HEK293T (cell line): ENCODE measurements at places on chromosomes 5 and 9.

DNA sequence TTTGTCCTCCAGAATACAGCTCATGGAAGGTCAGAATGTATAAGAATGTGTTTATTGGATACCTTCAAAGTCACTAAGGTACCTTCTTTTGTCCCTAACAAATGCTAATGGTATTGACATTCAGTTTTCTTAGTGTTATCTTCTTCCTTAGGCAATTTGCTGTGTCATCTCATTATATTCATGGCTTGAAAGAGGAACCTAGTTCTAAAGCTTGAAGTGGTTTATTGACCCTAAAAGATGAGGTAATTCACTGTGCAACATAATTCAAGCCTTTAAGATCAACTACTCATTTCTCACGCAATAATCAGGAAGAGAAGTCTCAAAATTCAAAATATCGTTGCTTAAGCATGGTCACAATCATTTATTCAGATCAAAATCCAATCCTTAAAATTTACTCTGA lies 342.7 kb upstream of the RIOK2 start:
- DNase-seq, result no peak

GRCh38 chr5:19739671-19740070 lies 248.3 kb downstream of the CDH18 start:
- DNase-seq, result no peak

DNA sequence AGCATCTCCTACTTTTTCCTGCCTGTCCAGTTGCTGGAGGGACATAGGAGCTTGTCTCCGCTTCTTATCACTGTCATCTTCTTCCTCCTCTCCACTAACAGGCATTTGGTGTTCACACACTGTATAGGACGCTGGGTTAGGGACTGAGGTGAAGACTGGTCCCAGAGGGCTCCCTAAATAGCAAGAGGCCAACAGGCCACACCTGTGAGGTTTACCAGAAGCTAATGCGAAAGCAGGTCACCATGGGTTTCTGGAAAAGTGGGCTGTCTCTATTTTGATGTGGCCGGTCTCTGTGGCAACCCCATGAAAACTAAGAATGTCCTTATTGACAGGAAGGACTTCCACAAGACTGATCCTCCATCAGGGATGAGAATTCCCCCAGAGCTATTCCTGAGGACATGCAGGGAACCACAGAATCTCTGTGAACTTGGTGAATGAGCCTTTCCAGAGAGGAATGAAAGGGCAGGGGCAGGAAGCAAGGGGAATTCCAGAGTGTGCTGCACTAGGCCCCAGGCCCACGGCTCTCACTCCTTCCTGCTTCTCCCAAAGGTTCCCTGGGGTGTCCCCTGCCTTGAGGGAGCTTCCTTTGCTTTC lies 61.7 kb downstream of the DAP start:
- DNase-seq, result no peak

DNA sequence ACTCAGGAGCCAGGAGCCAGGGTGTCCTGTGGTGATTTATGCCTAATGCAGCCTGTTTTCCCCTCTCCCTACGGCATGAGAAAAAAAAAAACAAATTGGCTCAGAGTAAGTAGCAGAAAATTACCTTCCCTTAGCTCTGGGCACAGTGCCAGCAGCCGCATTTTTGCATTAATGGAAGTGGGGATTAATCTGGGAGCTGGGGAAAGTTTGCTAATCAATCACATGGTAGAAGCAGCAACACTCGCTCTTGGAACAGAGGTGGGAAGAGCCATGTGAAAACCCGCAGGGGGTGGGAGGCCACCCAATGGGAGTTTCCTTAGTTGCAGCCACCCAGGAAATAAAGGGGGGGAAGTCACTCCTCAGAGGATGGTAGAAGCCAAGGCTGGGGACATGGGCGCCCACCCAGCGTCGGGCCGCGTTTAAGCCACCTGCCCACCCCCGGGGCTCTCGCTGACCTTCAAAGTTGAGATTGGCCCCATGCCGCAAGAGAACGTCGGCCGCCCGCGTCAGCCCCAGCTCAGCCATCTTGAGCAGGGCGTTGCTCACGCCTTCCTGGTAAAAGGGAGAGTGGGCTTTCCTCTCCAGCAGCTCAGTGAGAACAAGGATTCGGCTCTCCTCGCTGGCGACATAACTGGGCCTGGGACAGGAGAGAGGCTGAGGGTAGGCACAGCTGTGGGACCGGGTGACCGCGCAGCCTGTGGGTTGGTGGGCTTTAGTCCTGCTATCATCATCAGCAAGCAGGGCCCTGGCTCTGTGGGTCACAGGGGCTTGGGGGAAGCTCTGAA lies 1.7 kb downstream of the ASB6 start:
- DNase-seq, result no peak

GRCh38 chr9:121927081-121927480 lies 166.0 kb downstream of the TTLL11 start:
- DNase-seq, result no peak

GRCh38 chr9:68762570-68762969 lies 57.5 kb downstream of the PIP5K1B start:
- DNase-seq, result no peak

DNA sequence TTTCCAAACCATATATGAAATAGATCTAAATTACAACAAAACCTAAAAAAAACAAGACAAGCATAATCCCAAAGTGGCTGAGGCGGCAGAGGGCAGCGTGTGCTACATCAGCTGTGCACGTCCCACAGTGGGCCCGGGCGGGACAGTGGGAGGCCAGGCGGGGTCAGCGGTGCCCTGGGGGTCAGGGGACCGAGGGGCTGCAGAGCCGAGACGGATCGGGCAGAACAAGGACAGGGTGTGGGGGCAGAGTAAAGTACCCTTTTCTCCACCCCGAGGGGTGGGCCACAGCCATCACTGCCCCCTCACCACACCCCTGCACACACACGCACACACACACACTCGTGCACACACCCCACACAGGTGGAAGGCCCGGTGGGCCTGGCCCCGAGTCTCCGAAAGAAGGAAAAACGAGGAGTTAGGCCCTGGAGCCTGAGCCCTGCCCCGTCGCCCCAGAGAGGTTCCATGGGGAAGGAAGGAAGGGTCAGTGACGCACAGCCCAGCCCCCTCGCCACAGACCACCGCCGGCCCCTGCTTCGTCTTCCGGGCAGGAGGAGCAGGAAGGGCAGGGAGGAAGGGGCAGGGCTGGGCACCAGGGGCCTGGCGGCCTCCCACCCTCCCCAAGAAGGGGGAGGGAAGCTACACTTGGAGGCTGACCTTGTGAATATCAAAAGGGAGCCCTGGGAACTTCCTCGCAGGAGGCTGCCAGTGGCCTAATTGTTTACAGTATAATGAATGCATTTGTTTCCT lies 49.6 kb upstream of the UBAC1 start:
- no peak for DNase-seq

- no peak for DNase-seq
These were observed 46.6 kb downstream of the SECISBP2 start for GRCh38 chr9:89364666-89365531.

DNA sequence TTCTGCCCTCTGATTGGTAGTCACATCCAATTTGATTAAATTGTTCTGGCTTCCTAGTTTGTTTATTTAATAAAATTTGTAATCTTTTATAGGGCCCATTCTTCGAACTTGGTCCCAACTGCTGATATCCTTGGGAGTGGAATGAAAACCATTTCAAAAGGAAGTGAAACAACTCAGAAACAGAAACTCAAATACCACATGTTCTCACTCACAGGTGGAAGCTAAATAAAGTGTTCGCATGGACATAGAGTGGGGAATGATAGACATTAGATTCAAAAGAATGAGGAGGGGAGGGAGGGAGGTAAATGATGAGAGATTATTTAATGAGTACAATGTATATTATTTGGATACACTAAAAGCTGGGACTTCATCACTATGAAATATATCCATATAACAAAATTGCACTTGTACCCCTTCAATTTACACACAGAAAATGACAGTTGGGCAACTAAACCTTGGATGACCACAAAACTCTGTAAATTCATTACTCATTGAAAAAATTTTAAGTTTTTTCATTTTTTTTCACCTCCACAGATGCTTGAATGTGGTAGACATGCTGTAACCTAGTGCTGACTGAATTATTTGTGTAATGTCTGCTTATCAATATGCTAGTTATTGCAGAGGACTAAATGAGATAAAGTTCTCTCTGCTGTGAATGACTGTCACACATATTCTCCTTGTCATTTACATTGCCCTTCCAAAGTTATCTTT lies 16.0 kb downstream of the ATP10B start:
- DNase-seq, result no peak

GRCh38 chr5:93717162-93717561 lies 24.2 kb downstream of the POU5F2 start:
- no peak for DNase-seq

- no peak for DNase-seq
These were observed 14.6 kb downstream of the SPATA9 start for GRCh38 chr5:95668216-95668615.

- DNase-seq, result peak; percentile 66
These were observed 1.4 kb downstream of the NDUFA8 start for GRCh38 chr9:122158202-122158601.

DNA sequence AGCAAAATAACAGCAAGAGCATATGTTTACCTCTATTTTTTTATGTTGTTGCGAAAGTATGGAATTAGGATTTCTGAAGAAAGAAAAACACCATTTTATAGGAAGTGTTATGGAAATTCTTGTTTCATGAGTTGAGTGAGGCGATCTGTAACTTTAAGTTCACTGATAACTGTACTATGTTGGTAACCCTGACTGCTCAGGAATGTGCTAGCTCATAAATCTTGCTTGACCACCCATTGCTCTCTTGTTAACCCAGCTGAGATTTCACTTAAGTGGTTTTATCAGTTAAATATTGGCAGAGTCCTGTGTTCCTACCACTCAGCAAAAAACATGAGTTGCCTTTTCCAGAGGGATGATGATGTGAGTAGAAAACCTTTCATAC lies 91.1 kb upstream of the STARD4 start:
- DNase-seq, result no peak

GRCh38 chr5:153974131-153974812 lies 64.4 kb downstream of the FAM114A2 start:
- DNase-seq, result peak; percentile 59

DNA sequence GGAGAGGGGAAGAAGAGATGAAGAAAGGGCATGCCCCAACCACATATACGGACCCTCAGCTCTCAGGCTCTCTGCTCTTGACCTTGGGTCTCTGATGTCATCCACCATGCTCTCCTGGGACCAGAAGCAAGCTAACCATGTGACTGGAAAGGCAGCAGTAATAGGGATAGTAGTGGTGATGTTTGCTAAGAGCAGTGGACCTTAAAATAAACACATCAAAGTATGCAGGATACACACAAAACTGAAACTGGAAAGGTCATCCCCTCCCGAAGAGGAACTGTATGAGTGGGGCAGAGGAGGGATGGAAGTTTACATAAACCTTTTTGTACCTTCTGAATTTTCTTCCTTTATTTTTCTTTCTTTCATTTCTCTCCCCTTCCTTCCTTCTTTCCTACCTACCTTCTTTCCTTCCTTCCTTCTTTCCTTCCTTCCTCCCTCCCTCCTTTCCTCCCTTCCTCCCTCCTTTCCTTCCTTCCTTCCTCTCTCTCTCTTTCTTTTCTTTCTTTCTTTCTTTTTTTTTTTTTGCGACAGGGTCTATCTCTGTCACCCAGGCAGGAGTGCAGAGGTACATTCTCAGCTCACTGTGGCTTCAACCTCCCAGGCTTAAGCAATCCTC lies 8.1 kb upstream of the PTPN3 start:
- no peak for DNase-seq

GRCh38 chr9:123026425-123026824 lies 7.0 kb upstream of the GPR21 start:
- no peak for DNase-seq

DNA sequence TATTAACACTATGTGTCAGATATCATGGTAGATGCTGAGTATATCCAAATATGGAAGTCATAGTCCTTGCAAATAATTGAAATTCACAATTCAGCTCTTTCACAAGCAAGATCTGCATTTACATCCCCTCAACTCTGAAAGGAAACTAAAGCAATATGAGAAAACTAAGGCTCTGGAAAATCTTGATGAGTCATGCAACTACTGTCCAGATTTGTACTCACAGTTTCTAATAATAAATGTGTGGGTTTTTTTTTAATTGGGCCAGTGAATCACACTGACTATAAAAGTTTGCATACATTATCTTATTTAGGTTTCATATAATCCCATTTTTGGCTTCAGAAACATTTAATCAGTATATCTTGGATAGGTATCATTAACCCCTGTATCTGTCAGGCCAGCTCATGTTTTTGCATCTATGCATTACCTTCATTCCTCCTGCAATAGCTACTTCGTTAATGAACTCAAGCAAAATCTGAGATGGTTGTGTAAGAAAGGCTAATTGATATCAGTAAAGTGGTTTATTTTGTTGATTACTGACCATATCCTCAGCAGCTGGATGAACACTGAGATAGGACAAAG lies 58.7 kb upstream of the PRR16 start:
- DNase-seq, result no peak

GRCh38 chr9:120876842-120877240 lies at the start of gene PHF19:
TSS of gene PHF19 (minus strand) at chr9:120877188. CDS start at chr9:120874741, 2,447 bp downstream.
- peak; percentile 57 for DNase-seq

DNA sequence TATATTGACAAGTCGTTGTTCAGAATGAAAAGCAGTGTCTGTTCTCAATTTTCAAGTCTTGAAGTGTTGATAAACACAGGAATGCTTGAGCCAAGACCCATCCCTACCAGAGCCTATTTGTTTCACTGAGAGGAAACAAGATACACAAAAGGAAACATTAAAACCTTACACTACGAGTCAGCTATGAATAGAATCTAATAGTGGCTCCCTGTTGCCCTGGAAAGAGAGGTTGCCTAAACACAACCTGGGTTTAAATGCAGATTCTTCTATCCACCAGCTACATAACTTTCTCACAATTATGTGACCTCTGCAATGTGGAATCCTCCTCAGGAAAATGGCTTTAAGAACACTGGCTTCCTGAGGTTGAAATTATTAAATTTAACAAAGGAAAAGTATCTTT lies 29.1 kb upstream of the BNC2 start:
- DNase-seq, result no peak

DNA sequence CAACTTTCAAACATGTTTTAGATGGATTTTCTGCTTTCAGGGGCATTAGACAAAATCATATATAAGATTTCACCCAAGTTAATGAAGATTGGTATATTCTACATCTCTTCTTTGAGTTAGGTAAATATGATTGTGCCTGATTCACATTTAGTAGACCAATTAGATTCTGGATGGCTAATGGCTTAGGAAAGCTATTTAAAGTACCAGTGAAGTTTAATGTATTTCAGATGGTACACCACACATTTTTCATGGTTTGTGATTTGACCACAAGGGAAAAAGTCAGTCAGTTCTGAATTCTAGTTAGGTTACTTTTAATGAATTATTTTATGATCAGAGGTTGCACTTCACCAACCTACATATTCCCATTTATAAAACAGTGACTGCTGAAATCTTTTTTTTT lies 409.7 kb downstream of the ADGRV1 start:
- no peak for DNase-seq

GRCh38 chr5:115586525-115587146 lies 15.6 kb downstream of the TICAM2 start:
- no peak for DNase-seq

DNA sequence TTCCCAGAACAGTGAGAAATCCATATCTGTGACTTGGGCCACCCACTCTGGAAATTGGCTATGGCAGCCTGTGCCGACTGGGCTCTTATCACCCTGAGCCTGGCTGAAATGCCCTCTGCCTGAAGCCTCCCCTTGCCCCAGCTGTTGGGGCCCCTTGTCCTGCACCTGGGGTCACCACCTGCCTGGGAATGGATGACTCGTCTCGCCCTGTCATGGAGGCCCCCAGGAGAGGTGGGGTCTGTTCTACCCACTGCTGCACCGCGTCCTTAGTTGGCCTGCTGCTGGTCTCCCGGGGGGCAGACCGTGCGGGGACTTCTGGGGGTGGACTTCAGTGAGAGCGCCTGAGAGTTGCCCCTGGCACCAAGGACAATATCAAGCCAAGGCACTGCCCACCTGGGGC lies 46.6 kb upstream of the COL5A1 start:
- DNase-seq, result no peak
